ENCODE measurements at places on chromosomes 1 and 21.

DNA sequence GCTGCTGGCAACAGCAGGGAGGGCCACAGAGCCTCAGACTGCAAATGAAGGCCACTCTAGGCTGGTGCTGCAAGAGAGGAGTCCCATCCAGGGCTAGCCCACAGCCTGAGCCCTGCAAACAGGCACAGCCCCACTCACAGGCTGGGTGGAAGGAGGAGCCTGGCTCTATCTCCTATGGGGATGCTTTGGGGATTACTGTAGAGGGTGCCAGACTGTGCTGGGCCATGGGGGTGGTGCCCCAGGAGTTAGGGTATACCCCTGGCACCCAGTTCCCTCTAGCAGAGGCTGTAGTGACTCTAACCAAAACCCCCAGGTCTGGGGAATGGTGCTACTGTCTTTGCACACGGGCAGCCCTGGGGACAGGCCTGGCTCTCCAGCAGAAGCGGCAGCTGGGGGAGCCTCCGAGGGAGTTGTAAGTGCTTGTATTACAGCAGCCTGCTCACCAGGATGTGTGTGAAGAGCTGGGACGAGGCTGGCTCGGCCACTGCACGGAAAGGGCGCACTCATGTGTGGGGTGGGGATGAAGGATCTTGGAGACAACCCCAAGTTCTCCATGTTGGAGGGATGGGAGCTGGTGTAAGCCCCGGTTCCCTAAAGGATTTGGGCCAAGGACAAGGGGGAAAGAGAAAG, 23.4 kb upstream of the EVA1B start:
- DNase-seq, result no peak

- no peak for DNase-seq
Measured at GRCh38 chr1:97128426-97128825, 406.8 kb downstream of the PTBP2 start.

GRCh38 chr1:245558069-245558468, 403.3 kb downstream of the KIF26B start:
- no peak for DNase-seq

GRCh38 chr1:2141025-2141424, 53.5 kb downstream of the FAAP20 start:
- DNase-seq, result no peak

DNA sequence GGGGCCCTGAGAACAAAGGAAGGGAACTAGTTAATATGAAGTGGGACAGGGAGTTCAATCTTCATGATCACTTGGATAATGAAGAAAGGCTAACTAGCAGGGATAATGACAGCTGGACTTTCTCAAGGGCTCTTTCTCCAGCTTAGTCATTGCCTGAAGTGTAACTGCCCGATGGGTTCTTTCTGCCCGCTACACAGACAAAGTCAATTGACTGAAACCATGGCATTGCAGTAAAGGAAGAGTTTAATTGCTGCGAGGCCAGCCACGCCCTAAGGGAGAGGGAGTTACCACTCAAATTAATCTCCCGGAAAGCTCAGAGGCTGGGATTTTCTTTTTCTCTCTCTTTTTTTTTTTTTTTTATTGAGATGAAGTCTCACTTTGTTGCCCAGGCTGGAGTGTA, 16.6 kb upstream of the SLC2A5 start:
- DNase-seq, result no peak

GRCh38 chr1:234924450-234925355, 203.9 kb downstream of the TOMM20 start:
- DNase-seq, result no peak

Measured in NT2/D1 (cell line).